ENCODE measurements at places on chromosomes 7 and 10.

- no peak for DNase-seq
Observed at GRCh38 chr10:62917475-62918238, 101.5 kb upstream of the EGR2 start.

GRCh38 chr7:30594048-30594539 lies 584 bp upstream of the GARS1 start:
- peak; percentile 34 for DNase-seq

DNA sequence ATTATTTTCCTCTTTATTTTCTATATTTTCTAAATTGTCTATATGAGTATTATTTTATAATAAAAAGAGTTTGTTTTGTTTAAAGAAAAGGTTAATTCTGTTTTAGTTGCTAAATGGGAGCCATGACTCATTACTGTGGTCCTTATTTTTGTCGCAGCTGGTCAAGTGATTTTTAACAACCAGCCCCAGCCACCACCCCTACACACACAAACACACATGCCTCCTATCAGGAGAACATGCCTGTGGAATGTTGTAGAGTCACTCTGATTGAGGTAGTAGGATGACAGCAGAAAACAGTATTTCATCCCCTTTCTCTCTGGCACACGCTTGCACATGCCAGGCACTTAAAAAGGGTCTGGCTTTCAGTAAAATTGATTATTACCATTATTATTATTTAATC lies 68.6 kb upstream of the GDF10 start:
- no peak for DNase-seq

- DNase-seq = no peak
Observed at GRCh38 chr10:61765176-61766087, 102.7 kb downstream of the CABCOCO1 start.

- no peak for DNase-seq
Observed at GRCh38 chr10:104804880-104805279, 163.8 kb downstream of the SORCS3 start.

DNA sequence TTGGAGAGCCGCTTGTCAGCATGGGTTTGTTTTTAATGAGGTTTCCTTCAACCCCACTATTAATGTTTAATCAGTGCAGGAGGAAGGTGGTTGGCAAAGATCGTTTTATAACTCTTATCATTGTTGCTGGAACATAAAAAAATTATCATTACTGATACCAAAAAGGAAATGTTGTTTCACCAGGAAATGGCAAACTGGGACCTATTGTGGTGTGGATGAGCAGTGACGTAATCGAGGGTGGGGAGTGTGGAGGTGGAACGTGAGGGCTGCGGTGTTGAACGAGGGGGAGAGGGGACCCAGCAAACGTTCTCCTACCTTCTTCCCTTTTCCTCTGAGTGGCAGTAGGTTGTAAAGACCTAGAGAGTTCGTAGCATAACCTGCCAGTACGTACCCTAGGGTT lies 71.9 kb upstream of the TOMM7 start:
- no peak for DNase-seq
